NAMALWA (cell line): ENCODE measurements at places on chromosomes 12 and 14.

DNA sequence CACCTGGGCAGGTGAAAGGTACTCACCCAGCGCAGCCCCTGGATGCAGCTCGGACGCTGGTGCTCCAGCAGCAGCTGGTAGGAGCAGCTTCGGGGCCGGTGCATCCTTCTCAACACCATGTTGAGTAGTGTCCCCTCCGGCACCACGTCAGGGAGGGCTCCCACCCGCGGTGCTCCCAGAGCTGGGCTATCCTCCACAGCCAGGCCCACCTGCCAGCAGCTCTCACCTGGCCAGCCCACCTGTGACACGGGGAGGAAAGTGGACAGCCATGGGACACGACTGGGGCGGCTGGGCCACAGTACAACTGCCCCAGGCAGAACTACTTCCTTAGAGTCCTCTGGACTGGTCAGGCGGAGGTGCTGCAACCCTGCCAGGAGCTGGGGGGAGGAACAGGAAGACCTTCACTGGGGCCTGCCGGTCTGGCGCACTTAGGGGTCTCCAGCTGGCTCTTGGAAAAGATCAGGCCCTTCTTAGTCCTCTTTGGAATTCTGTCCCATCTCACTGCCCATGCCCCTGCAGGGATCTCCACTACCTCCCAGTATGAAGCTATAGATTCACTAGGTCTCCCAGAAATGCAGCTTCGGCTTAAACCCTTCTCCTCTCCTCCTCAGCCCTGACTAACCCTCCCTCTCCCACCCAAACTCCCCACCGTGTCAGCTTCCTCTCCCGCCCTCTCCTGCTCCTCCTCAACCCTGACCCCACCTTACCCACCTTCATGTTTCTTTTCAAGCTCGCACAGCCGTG lies 668 bp downstream of the RAPGEF3 start:
- DNase-seq, result no peak

GRCh38 chr12:76696186-76696585 lies 67.7 kb upstream of the ZDHHC17 start:
- DNase-seq, result no peak

DNA sequence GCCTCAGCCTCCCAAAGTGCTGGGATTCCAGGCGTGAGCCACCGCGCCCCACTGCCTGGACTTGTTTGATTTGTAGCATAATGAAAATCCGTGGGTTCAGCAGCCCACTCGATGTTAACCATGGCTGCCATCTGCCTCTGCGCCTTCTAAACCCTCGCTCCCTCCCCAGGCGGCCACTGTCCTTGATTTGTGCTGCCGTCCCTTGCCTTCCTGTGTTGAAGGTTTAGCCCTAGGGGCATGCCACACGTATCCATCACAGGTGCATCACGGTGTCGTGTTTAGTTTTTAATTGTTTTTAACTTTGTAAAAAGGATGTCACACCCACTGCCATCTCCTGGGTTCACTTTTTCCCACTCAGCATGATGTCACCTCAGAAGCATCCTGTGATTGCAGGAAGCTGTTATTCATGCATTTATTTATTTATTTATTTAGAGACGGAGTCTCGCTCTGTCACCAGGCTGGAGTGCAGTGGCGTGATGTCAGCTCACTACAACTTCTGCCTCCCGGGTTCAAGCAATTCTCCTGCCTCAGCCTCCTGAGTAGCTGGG lies 24.5 kb upstream of the ULK1 start:
- DNase-seq, result no peak

DNA sequence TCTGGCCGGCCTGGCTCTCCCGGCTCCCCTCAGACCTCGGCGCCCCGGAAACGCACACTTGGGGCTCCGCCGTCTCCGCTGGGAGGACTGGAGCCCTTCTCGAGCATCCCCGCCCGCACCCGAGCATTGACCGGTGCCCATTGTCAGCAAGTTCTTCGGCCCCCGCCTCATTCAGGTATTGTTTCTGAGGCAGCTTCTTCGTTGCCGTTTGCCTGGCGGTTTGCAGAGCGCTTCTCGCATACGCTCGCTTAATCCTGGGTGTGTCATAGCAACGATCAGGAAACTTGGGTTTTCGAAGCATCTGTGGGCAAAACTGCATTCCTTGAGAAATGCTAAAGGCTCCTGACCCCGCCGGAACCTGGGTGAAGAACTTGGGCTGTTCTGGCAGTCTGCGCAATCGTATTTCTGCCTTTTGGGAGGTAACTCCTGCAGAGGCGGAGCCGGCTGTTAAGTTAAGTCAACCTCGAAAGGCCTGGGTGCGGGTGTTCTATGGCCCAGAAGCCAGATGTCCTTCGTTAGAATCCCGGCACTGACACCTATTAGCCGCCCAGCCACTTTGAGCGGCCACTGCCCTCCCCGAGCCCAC lies 518 bp downstream of the GSKIP start:
- peak; percentile 69 for DNase-seq

DNA sequence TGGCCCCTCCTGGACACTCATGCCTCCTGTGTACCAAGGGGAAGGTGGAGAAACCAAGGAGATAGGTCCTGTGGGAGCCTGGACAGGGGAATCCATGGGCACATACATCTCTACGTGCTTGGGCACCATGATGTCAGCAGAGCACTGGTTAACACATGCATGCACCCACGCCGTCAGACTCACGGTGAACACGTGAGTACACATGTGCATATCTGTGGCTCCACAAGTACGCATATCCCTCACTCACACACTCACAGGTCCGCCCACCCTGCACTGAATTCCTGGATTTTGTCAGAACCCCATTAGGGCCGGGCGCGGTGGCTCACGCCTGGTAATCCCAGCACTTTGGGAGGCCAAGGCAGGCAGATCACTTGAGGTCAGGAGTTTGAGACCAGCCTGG lies 29.1 kb upstream of the COX6A1 start:
- DNase-seq, result no peak

DNA sequence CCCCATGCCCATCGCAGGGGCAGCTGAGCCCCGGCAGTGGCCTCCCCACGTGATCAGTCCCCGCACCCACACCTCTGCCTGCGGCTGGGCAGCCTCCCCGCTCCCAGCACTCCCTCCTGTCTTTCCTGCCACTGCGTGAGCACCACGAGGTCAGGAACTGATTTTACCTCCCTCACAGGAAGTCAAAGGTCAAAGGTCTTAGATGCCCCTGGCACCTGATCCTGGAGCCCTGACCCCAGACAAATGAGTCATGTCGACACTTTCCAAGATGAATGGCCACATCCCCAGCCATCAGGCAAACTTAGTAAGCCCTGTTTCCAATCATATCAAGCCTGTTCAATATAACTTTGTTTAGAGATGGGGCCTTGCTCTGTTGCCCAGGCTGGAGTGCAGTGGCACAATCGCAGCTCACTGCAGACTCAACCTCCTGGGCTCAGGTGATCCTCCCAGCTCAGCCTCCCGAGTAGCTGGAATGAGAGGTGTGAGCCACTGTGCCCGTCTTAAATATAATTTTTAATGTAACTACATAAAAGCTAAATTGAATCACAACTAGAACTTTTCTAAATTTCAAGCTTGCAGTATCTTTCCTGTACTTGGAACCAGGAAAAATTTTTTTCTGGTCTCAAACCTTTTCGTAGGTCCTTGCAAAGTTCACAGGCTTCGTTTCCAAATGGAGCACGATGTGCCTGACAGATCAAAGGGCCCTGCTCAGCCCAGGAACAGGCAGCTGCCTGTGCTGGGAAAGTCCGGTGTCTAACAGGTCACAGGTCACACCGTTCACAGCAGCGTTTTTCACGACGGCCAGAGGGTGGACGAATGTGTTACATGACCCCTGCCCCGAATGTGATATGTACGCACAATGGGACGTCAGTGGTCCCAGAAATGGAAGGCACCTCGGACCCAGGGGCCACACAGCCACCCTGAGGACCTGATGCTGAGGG lies 1.9 kb downstream of the LRCOL1 start:
- DNase-seq, result no peak

GRCh38 chr14:99361596-99362215 lies 89.7 kb upstream of the BCL11B start:
- DNase-seq, result no peak
